ENCODE measurements at places on chromosomes 3 and 15.

GRCh38 chr15:65631503-65631902, 9.8 kb downstream of the SLC24A1 start:
- no peak for DNase-seq

GRCh38 chr3:145490088-145491048, 670.6 kb downstream of the PLOD2 start:
- no peak for DNase-seq

GRCh38 chr3:143970773-143971358, 757 bp upstream of the DIPK2A start:
- no peak for DNase-seq

DNA sequence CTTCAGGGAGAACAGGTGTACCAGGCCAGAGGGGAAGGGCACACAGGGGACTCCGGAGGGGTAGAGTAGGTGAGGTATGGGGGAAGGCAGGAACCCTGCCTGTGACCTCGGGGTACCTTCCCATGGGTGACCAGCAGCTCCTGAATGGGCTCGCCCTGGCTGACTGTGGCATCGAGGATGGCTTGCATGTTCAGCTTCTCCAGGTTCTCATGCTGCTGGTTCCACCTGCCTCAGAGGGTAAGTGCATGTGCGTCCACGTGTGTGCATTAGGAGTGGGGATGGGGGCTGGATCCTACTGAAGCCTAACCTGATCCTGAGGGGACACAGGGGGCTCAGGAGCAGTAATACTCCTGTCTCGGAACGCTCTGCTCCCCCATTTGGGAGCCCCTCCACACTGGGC, 524 bp downstream of the ZMYND10 start:
- DNase-seq = no peak

DNA sequence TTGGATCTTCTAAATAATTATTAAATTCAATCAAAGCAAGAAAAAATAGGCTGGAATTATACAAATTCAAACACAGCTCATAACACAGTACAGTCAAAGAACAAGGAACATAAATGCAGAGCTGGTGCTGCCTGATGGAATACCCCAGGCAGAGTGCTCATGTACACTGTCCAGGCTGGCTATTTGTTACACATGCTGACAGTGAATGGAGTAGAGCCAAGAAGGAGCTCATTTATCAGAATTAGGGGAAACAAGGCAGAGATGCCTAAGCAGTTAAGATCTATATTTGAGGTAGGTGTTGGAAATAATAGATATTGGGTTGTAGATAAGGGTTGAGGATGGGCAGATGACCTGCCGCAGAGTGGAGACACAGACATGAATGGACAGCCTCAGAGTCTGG, 788.2 kb upstream of the ARPP21 start:
- DNase-seq = no peak

- DNase-seq = no peak
Observed at GRCh38 chr3:23758253-23758838, 47.4 kb upstream of the UBE2E1 start.

GRCh38 chr3:36714343-36715086, 49.8 kb downstream of the DCLK3 start:
- DNase-seq = no peak

GRCh38 chr15:61983081-61983480, 77.2 kb downstream of the VPS13C start:
- DNase-seq = no peak

GRCh38 chr15:66907826-66908743, 157.3 kb upstream of the SMAD3 start:
- no peak for DNase-seq

GRCh38 chr3:39933986-39934693, 124.7 kb downstream of the MYRIP start:
- no peak for DNase-seq

GRCh38 chr15:65327651-65328393, 23.3 kb downstream of the RNU5B-1 start:
- no peak for DNase-seq

GRCh38 chr3:179473565-179473964, 22.3 kb upstream of the GNB4 start:
- no peak for DNase-seq

DNA sequence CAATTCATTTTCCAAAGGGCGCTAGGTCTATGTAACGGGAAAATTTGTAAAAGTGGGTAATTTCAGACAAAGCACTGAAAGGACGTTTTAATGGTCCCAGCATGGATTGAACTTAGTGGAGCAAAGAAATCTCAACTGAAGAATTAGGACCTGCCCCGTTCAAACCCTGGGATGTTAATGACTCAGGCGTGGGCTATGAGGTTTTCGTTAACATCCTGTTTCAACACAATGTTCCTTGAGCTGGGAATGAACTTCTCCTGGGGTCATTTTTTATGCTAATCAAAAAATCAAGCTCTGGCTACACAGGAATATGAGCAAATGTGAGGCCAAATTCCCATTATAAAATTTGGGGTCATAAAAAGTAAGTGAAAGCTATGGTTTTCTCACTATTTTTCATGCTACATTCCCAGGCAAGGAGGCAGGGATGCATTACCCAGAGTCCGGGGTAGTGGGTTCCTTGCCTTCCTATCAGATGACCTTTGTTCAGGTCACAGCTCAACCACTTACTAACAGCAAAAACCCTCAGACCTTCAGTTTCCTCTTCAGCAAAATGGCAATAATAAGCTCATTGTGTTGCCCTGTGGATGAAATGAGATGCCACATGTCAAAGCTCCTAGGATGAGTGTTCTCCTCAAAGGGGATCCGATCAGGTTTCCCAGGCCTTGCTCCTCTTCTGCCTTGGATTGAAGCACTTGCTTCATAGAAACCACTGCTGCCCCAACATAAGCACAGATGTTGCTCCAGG, 271.4 kb downstream of the ARRDC4 start:
- no peak for DNase-seq

- no peak for DNase-seq
Observed at GRCh38 chr3:132014105-132014504, 20.7 kb downstream of the CPNE4 start.

DNA sequence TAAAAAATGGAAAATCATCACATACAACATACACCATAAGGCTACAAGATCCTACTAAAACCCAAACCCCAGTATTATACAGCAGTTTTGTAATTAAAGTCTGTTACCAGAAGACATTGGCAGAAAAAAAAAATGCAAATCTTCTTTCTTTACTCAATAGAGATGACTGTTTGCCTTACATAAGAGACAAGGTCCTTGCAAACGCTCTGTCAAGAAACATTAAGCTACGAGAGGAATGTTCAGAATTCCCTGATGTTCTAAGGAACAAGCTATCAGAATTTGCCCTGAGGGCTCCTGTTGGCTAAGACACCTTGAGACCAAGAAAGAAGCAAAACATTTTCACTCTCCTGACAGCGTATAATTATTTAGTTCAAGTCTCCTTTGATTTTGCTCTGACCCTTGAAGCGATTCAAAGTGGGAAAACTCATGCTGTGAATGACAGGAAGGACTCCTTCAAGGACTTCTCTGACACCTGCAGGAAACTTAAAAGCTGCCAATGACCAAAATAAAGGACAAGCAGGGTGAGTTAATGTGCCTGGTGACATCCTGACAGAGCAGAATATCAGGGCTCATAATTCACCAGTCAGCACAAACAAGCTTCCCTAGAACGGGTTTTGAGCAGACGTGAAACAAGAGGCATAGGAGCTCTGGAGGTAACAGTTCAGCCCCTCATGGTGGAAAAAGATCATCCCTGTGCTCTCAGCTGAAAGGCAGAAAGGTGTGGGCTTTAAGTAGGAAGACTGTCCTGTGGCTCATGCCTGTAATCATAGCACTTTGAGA, 2.5 kb downstream of the SCAMP2 start:
- DNase-seq = no peak

GRCh38 chr15:78167227-78167888, 18.2 kb downstream of the IDH3A start:
- no peak for DNase-seq

- DNase-seq = no peak
Observed at GRCh38 chr3:37531066-37531720, 330.5 kb upstream of the CTDSPL start.

- no peak for DNase-seq
Observed at GRCh38 chr3:31733234-31733667, 200.5 kb downstream of the STT3B start.

- DNase-seq = no peak
Observed at GRCh38 chr3:192940129-192940528, 22.5 kb upstream of the MB21D2 start.

DNA sequence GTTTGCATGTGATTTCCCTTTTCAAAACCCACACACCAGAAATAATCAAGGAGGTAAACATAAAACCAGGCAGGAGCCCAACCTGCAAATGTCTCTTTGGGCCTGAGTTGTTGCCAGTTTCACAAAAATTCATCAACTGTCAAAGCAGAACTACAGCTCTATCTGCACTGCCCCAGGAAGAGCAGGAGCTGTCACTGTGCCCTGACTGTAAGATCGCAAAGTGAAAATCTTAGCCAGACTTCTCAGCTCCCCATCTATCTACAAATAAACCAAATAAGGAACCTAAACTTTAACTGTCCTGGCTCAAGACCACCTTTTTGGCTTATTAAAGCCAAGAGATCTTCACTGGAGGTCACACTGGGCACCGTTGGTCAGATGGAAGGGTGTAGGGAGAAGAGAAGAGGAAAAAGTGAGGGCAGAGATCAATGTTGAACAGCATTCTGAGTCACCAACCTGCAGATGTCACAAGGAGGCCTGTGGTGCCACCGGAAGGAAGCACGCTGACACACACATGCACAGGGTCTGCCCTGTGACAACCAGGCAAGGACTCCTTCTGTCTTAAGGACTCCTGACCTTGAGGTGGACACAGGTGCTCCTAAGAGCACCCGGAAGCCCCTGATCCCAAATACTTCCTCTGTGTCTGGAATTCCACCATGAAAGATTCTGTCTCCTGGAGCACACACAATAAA, 58.7 kb downstream of the RPN1 start:
- no peak for DNase-seq

GRCh38 chr15:29143909-29144635, 125.5 kb downstream of the NSMCE3 start:
- no peak for DNase-seq

GRCh38 chr3:64327100-64327804, 102.0 kb upstream of the PRICKLE2 start:
- DNase-seq = no peak

GRCh38 chr3:851098-851790, 241.6 kb upstream of the CNTN6 start:
- DNase-seq = no peak

DNA sequence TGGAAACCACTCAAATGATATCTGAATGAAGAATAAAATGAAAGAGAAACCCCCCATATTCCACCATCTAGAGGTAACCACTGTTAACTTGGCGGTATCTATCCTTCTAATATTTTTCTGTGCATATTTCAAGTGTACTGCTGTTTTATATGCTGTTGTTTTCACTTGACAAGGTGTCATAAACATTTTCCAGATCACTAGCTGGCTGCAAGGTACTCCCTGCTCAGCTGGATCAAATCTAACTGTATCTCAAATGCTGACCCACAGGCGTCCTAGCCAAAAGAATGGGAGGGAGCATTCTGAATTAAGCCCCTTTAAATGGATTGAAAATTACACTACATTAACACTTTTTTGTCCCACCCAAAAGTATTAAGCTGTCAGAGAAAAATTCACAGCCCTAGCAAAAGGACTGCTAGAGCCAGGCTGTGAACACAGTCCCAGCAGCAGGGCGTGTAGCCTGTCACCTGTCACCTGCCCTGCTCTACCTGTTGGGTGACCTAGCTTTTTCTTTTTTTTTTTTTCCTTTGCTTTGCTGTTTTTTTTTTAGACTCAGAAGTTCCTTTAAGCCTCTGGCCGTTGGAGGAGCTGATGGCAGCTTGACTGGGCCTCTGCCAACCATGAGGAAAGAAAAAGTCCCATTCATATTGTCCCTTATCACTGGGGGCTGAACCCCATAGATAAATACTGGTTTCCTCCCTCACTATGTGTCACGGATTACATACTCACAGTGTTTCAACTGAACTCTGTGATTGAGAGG, 93.7 kb upstream of the TSC22D2 start:
- DNase-seq = no peak

DNA sequence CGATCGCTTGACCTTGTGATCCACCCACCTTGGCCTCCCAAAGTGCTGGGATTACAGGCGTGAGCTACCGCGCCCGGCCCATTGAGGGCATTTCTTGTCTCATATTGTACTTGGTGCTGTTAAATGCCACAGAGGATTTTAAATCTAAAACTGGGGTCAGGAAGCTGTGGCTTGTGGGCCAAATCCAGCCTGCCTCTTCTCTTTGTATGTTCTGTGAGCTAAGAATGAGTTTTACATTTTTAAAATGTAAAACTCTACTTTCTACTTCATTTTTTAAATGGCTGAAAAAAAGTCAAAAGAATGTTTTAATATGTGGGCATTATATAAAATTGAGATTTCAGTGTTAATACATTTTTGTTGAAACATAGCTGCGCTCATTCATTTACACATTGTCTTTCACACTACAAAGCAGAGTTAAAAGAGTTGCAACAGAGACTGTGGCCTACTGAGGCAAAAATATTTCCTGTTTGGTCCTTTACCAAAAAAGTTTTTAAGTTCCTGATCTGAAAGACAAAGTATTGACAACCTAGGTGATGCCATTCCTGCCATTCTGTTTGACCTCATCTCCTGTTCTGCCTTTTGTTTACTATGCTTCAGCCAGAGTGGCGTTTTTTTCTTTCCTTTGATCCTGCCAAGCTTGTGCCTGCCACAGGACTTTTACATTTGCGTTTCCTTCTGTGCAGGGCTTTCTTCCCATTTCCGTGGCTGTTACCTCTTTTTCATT, 50.4 kb downstream of the PDCD6IP start:
- DNase-seq = no peak

DNA sequence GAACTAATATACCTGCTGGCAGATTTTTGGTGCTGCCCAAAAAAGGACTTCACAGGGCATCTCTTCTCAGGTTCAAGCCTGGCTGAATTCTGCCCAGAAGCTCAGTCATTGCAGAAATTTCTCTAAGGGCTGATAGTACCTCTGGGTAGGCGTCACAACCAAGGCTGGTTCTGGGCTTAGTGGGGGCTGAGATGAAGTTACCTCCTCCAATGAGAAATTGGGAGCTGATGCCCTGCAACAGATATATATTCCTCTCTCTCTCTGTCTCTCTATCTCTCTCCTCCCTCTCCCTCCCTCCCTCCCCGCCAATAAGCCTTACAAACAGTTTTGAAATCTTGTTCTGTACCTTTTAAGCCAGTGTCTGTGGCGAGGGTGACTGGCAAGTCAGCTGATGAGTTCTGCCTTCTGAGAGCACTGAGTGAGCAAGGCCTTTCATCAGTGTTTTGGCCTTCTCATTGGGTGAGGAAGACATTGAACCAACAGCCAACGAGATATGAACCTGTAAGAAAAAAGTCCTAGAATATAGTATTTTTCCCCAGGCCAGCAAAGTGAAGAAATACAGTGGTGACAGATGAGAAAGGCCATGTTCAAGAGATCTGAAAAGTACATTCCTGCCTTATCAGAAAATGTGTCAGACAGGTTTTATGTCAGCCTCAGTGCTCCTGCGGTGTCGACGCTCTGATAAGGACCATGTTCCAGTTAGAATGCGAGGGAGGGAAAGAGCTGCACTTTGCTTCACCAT, 45.5 kb downstream of the TMEM39A start:
- no peak for DNase-seq
